ENCODE measurements at places on chromosomes 3 and 15.
A peak's percentile ranks its signal among the peaks of the same experiment; 100 is the strongest.

DNA sequence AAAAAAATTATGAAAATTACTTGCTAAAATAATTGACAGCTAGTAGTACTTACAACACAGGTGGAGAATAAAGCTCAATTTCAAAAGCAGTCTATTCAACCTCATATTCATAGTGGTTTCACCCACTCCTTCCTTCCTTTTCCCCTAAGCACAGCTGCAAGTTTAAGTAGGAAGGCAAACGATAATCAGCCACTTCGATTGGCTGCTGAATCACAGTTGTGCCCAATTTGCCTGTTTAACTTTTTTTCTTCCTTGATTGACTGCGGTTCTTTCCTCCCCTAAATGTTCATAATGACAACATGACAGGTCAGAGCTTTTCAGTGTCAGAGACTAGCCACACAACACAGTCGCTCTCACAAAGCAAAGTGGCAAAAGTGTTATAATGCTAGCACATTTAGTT, 468.0 kb upstream of the GBE1 start:
- DNase-seq, result no peak

DNA sequence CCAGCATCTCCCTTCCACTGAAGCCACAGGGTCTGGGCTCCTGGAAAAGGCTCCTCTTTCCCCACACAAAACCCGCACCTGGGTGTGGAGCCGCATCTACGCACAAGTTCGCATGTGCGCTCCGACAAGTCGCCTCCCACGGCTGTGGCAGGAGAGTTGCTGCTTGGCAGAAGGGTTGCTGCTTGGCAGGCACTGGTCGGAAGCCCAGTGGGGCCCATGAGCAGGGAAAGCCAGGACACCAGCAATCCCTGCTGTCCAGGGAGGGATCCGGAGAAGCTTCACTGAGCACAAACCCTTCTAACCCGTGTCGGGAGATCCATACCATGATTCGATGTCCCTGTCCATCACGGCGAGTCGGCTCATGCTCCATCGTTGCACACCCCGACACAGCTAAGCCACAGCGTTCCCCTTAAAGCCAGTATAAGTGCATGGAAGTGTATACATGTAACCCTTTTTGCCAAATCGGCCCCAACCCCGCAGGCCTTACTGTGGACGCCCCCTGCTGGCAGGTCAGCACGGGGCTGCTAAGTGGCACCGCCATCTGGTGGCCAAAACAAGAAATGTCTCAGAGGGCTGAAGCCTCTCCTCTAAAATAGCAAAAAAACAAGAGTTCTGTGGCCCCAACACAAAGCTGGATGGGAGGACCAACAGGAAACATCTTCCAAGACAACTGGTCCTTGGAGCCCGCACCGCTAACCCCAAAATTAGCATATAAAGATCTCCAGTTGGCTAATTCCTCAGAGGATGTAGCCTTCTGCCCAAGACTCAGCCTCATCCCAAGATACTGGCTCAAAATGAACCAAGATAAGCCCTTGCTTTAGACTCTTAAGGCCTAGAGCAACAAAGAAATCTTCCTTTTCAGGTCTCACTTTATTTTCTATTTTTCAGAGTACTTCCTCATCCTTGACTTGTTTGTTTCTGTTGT, 8.3 kb downstream of the ANKRD63 start:
- peak; percentile 97 for DNase-seq

DNA sequence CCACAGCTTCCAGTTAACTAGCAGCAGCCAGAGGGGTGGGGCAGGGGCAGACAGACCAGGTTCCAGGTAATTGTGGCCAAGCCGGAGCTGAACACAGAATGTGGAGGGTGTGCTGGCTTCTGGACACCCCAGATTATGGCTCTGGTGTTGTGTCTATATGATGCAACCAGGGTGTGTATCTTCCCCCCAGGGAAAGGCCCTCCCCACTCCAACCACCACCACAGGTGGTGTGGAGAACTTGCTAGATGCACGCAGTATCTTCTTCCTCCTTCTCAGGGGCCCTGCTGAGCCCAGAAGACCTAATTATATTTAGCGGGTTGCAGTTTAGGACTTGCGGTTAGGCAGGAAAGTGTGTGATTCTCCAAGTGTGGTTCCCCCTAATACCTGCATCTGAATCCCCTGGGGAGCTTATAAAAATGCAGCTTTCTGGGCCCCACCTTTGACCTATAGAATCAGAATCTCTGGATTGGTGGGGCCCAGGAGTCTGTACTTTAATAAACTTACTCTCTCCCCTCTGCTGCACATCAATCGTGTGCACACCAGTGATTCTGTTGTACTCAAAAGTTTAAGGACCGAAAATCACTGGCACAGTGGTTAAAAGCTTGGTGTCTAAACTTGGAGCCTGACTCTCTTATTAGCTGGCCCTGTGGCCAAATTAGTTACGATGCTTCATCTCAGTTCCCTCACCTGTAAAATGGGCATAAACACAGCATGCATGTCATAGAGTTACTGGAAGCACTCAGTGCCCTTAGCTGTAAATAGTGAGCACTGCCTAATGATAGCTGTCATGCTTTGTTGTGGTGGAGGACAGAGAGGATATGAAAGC, 379.1 kb upstream of the PROK2 start:
- DNase-seq, result no peak

- no peak for DNase-seq
Observed at GRCh38 chr15:63091679-63092446, 29.8 kb upstream of the LACTB start.

- no peak for DNase-seq
Observed at GRCh38 chr3:82891028-82891427, 1129.6 kb upstream of the GBE1 start.

DNA sequence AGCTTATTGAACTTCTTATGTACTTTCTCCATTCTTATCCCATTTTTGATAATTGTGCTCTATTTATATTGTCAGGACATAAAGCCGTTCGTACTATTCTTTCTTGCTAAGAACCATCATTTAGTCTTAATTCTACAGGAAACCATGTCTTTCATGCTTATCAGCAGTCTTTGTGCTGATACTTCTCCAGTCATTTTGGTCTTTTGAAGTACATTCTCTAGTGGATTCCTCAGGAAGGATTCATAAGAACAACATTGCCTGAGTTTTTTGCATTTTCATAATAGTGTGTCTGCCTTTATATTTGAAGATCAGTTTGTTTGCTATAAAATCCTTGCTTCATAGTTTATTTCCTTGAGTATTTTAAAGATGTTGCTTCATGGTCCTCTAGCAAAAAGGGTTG, 126.6 kb upstream of the NEO1 start:
- DNase-seq, result no peak

GRCh38 chr3:119697394-119697793, 5.4 kb upstream of the CFAP91 start:
- no peak for DNase-seq

DNA sequence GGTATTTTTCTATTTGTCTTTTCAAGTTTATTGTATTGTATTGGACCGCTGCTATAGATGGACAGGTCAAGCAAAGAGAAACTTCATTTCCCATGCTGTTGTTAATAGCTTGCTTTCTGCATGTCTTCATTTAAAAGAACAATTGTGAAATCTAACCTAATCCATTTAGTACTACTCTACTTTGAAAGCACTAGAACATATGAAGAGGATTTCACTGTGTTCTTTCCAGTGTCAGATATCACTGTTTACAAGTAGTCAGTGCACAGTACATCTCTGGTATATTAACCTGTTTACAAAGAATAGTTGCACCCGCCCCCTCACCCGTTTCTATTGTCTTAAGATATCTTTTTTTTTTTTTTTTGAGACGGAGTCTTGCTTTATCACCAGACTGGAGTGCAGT, 21.8 kb upstream of the EDEM1 start:
- DNase-seq, result no peak

DNA sequence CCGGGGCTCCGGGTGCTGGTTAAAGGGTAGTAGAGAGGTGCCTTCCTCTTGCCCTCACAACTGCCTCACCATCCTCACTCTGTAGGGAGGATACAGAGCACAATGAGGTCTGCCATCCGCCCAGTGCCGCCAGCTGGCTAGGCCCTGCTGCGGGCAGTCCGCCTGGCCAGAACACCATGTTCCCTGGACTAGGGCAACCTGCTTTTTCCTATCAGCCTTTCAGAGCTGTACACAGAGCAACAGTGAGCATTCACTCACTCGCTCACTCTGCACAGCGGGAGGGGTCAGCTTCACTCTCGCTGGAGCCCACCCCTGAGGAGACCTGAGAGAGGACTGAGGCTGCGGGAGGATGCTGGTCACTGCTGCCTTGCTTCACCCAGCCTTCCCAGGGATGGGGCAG, 218.7 kb upstream of the CHRNA7 start:
- no peak for DNase-seq

GRCh38 chr3:45691842-45692241, 2.6 kb downstream of the SACM1L start:
- DNase-seq, result no peak

- no peak for DNase-seq
Observed at GRCh38 chr3:18077128-18077840, 334.9 kb upstream of the TBC1D5 start.

DNA sequence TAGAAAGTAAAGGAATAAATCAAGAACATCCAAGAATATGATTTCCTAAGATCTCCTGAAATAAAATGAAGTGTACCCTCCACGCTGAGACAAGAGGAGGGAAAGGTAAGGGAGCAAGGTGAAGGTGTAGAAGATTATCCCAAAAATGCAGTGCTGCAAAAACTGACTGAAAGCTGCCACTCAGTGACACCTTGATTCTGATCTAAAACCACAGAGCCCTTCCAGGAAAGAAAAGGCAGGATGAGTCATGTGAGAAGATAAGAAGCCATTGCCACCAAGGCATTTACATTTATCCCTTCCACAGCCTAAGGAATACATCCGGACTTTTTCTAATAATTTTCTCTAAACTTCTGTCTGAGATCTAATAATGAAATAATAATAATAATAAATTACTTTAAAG, 49.9 kb downstream of the IGSF11 start:
- DNase-seq, result no peak

DNA sequence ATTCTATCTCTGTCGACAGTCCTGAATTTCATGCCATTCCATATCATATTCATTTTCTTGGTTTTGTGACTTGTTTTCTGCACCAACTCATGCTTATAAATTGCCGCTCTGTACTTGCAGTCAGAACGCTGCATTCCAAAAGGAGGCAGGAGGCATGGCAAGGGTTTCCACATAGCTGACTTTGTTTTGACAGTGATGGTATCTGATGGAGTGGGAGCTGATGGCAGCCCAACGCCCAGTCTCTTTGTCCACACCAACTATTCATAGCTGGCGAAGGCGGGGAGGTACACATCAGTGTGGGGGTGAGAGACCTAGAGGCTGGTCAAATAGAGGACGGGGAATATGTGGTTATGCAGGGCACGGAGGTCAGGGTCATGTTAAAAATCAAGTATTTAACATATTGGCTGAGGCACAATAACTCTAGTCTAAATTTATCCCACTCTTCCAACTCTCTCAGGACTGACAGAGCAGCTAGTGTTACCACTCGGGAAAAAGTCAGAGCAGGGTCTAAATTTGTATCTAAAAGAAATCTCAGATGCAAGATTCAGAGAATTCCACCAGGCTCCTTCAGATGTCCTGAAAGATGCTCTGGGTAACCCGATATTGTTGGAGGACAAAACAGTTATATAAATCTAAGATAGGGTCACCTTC, 67.8 kb upstream of the ATP13A3 start:
- DNase-seq, result no peak
